GM19239 (cell line): ENCODE measurements at places on chromosomes 11 and 22.

- no peak for DNase-seq
Measured at GRCh38 chr22:26169315-26170111, at the start of gene SEZ6L. SEZ6L (plus strand) TSS chr22:26169462; CDS start chr22:26169670, 208 bp downstream.

DNA sequence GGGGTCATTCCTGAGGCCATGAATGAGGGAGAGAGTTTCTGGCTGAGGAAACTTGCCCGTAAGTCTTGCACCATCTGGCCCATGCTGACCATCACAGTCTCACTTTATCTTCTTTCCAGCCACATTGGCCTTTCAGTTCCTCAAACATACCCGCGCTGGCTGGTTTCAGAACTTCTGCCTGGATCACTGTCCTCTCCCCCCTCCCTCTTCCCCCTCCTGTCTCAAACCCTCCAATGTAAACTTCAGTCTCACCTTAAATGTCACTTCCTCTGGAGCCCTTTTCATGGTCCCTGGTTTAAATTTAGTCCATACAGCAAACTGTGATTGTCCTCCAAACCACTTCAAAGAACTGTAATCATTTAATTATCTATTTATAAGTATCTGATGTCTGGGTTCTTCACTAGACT lies 3.7 kb upstream of the TMEM109 start:
- no peak for DNase-seq

GRCh38 chr22:26374391-26375026 lies 54.6 kb upstream of the ASPHD2 start:
- no peak for DNase-seq

- no peak for DNase-seq
Measured at GRCh38 chr11:80592546-80592945, 1151.7 kb upstream of the TENM4 start.

DNA sequence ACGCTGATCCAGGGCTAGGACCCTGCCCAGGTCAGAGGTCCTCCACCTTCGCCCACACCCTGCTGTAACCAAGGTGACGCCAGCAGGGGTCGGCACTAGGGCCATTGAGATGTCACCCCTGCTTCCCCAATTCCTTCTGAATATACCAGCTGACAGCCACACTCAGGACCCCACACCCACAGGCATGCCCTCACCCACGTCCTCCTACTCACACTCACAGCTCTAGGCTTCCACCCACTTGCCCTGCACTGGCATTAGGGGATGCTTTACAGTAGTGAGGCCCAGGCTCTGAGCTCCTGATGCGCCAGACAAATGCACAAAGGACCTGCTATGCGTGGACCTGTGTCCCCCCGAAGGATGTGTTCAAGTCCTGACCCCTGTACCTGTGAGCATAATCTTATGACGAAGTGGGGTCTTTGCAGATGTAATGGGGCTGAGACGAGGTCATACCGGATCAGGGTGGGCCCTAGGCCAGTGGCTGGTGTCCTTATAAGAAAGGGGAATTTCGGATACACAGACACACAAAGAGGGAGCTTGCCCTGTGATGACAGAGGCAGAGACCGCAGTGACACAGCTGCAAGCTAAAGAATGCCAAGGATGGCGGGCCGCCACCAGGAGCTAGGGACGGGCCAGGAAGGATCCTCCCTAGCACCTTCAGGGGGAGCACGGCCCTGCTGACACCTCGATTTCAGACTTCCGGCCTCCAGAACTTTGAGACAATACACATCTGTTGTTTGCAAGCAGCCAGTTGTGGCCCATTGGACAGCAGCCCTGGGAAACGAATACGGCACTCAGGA lies 11.2 kb downstream of the WNT11 start:
- DNase-seq, result no peak

- peak; percentile 31 for DNase-seq
Measured at GRCh38 chr11:36292311-36292722, 3.1 kb upstream of the COMMD9 start.

GRCh38 chr11:45041596-45041995 lies 90.9 kb upstream of the TP53I11 start:
- no peak for DNase-seq

DNA sequence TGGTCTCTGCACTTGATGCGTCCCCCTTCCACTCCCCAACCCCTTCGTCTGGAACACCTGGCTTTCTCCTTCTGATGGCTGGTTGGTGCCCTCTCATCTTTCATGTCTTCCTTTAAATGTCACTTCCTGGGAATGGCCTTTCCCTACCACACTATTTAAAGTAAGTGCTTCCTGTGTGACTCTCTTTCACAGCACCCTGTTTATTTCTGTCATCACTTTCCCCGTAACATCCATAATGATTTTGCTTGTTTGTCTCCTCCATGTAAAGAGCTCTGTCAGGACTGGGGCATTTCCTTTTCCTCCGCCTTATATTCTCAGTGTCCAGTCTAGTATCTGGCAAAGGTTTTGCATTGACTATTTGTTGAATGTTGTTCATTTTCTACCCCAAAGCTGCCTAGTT lies 143.0 kb downstream of the DBX1 start:
- no peak for DNase-seq

DNA sequence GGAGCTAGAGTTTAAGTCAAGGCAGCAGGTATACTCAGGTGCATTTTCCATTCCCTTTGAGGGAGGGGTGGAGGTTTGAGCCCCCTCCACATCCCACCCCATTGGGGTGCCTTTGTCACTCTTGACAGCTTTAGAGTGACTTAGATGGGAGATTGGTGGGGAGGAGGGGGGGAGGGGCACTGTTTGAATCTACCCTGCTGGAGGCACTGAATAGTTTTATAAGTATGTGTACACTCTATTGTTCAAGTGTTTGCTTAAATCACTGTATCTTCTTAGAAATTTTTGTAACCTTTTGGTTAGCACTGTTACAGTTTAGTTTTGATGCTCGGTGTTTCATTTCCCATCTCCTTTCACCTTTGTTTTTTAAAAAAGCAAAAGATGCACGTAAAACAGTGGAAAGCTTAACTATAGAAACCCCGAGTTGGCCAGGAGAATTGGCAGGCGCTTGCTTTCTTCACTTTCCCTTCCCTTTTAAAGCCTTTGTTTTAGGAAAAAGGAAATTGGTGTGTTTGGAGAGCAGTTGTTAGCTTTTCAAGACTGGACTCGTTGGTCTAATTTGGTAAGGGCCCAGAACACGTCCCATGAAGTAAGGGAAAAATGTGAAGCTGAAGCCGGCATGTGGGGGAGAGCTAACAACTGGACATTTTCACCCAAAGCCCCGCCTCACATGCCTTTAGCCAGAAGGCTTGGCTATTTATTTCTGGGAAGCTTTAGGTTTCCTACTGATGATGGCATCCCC lies 42.8 kb downstream of the TNRC6B start:
- no peak for DNase-seq

GRCh38 chr11:32893343-32894148 lies 935 bp downstream of the QSER1 start:
- DNase-seq, result peak; percentile 58

- no peak for DNase-seq
Measured at GRCh38 chr11:102773386-102773785, 7.0 kb downstream of the MMP10 start.
